ENCODE measurements at places on chromosomes 5 and 9.

DNA sequence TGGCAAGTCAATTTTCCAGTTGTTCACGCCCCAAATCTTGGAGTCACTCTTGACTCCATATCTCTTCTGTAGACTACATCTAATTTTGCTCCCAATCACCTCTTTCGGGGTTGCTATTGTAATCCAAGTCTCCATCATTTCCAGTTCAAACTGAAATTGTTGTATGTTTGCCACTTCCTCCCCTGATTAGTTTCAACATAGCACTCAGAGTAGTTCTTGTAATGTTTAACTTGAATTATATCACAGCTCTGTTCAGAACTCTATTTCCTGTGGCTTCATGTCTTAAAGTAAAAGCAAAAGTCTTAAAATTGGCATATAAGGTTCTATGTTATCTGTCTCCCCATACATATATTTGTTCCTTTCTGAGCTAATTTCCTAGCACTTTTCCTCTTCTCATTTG lies 348.5 kb upstream of the RIOK2 start:
- no peak for DNase-seq

GRCh38 chr5:60223342-60223741 lies 329.8 kb upstream of the PDE4D start:
- no peak for DNase-seq

- no peak for DNase-seq
Observed at GRCh38 chr5:122788371-122788770, 13.5 kb downstream of the SNX2 start.

DNA sequence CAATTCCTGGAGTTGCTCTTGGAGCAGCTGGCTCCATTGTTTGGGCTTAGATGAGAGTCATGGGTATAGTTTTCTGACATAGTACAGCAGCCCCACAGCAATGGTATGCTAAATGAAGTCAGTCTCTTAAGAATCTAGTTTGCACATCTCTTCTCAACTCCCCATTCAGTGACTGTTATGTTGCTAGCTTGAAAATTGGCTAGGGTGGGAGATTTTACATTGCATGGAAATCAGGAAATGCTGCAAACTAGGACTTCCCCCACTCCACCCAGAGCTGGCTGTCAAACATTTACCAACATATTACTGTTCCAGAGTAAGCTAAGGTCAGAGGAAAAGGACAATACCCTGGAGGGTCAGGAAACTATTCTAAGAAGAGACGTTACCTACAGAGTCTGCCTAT lies 17.6 kb upstream of the FCHO2 start:
- DNase-seq: no peak

DNA sequence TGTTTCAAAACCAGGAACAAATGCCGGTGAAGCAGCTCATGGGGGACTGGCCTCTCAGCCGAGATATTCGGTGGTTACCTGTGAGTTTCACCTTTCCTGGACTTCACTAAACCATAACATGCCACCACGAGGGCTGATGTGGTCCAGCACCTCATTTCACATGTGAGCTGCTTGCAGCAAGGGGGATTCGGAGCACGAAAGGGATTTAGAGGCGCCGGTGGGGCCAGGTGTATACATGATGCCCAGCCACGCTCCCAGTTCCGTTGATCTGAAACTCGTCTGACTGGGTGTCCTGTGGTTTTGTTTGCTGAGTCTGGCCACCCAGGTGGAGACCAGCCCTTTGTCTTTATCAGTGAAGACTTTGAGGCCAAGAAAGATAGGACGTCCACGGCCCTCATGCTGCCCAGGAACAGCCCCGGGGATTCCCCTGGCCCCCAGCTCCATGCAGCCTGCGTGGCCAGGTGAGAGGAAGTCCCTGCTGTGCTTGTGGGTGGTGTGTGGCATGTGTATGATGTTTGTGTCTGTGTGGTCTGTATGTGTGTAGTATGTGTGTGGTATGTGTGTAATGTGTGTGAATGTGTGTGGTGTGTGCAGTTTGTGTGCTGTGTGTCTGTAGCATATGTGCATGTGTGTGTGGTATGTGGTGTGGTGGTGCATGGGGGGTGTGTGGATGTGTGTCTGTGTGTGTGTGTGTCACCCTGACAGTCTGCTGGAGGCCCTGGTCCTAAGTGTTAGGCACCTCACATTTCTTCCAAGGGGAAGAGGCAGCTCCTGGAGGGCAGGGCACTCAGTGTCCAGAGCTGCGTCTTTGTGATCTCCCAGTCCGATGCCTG lies 23.4 kb downstream of the PHF2 start:
- DNase-seq: peak; percentile 37

DNA sequence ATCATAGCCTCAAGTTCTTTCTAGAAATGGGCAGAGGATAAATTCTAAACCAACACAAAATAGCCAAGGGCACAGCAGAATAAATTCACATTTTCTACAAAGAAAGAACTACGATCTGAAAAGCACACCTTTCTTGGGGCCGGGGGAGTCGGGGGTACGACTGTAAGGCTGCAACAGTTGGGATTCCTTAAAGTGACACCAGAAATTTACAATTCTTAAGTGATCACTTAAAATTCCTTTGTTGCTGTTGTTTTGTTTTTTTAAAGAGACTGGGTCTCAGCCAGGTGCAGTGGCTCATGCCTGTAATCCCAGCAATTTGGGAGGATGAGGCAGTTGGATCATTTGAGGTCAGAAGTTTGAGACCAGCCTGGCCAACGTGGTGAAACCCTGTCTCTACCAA lies 95.8 kb downstream of the CDK5RAP2 start:
- no peak for DNase-seq

DNA sequence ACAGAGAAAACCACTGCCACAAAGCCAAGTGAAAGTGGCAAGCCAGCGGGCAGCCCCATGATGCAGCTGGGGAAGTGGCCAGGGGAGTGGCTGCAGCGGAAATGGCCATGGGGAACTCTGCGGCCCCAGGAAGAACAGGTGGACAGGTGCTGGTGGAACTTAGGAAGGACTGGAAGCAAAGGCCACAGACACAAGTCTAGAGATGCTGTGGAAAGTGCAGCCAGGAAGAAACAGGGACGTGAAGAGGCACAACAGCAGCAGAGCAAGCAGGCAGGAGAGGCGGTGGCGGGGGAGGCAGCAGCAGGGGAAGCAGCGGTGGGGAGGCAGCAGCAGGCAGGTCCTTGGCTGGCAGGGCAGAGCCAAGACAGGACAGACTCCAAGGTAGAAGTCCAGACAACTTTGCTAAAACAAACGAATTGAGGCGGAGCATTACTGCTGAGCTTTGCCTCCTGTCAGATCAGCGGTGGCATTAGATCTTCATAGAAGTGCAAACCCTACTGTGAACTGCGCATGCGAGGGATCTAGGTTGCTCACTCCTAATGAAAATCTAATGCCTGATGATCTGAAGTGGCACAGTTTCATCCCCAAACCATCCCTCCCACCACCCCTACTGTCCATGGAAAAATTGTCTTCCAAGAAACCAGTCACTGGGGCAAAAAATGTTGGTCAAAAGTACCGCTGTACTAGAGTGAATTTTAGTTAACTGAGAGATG lies 11.8 kb downstream of the SURF6 start:
- DNase-seq: peak; percentile 21

DNA sequence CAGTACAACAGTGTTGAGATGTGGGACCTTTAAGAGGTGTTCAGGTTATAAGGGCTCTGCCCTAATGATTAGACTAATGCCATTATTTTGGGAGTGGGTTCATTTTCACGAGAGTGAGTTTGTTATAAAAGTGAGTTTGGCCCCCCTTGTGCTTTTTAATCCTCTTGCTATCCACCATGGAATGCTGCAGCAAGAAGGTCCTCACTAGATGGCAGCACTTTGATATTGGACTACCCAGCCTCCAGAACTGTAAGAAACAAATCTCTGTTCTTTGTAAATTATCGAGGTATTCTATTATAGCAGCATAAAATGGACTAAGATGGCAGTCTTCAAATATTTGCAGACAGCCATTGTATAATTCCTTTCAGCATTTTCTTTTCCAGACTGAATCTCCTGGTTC lies 212.4 kb downstream of the LRRC70 start:
- DNase-seq: no peak

DNA sequence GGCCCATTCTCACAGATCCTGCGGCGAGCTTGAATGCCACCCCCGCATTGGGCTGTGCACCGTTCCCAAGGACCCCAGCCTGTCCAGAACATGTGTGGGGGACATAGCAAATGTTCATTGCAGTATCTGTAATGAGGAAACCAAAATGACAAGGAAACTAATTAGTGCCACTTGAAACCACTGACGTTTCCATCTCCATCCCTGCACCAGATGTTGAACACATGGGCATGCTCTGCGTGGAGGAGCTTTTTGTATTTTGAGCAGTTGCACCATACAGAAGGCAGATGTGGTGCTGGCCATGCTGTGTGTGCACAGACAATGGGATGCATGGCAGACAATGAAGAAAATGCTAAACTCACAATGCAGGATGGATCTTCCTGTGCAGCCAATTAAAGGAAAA lies 437.7 kb downstream of the SEMA5A start:
- DNase-seq: no peak

- DNase-seq: no peak
Observed at GRCh38 chr5:154820383-154820782, 30.0 kb downstream of the FAXDC2 start.

DNA sequence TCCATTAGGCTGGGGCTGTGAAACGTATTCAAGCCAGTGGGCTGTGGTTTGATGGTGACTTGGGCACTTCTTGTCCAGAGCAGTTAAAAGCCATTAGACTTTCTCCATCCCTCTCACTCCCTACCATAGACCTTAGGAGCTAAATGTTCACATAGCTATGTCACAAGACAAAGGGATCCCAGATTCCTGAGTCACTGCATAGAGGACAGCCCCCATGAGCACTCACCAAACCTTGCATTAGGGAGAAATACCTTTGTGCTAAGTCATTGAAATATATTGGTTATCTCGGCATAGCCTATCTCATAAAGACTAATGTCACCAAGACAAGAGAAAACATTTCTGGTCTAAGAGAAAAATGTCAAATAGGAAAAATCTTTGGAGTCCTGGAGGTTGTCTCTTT lies 104.3 kb downstream of the TRPM6 start:
- DNase-seq: no peak

GRCh38 chr5:38060354-38060753 lies 198.0 kb upstream of the EGFLAM start:
- no peak for DNase-seq

DNA sequence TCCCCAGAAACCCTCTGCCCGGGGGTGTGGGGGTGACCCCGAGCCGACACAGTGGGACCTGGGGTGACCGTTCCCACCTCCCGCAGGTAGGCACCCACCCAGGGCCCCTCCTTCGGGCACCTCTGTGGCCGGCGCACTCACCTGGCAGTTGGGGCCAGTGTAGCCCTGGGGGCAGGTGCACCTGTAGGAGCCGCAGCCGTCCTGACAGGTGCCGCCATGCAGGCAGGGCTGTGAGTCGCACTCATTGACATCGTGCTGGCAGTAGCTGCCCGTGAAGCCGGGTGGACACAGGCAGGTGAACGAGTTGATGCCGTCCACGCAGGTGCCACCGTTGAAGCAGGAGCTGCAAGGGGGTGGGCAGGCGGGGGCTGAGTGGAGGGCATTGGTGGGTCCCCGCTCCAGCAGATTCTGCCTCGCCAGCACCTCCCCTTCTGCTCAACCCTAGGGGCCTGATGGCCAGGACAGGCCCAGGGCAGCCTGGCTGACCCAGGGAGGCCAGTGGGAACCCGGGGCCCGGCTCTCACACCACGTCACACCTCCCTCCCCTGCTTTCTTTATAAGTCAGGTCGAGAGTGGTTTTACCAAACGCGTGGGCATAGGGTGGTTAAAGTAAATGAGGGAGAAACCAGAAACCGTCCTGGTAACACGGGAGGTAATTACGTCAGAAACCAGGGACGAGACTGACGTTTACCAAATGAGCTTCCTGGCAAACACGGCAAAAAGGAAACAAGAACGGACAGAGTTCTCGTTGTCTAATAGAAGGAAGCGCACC lies 26.1 kb upstream of the SEC16A start:
- no peak for DNase-seq

GRCh38 chr9:125536776-125537175 lies 170.2 kb downstream of the MAPKAP1 start:
- DNase-seq: no peak

- DNase-seq: no peak
Observed at GRCh38 chr5:32769711-32770110, 58.6 kb downstream of the NPR3 start.

GRCh38 chr9:92035687-92036410 lies 79.4 kb downstream of the SPTLC1 start:
- no peak for DNase-seq

All from H9 (cell line).